ENCODE measurements at places on chromosomes 16 and 17.

- peak; percentile 15 for DNase-seq
Measured at GRCh38 chr16:22225060-22225459, 19.0 kb downstream of the EEF2K start.

GRCh38 chr17:64459284-64459747, 10.4 kb downstream of the MILR1 start:
- DNase-seq = no peak

- DNase-seq = no peak
Measured at GRCh38 chr17:38900978-38901656, 24.3 kb upstream of the LASP1NB start.

GRCh38 chr17:6425407-6425806, 9.5 kb downstream of the AIPL1 start:
- DNase-seq = no peak

- DNase-seq = no peak
Measured at GRCh38 chr17:38657824-38658740, 16.7 kb downstream of the EPOP start.

DNA sequence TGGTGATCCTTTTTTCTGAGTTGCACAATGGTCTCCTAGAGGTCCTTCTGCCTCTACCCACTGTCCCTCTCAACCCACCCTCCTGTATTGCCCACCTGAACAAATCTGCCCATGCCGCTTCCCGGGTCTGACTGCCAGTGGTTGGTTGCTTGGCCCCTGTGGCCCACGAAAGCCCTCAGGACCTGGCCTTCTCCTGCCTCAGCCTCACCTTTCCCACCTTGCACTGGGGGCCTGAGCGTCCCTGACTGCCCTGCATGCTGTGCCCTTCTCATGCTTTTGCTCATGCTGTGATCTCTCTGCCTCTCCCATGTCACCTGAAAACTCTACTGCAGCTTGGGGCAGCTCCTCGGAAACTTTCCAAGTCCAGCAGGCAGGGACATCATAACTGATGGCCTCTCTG, 13.8 kb upstream of the KDM6B start:
- no peak for DNase-seq

GRCh38 chr16:14449790-14450480, 180.1 kb downstream of the PARN start:
- DNase-seq = no peak

GRCh38 chr17:66654106-66654740, 180.7 kb upstream of the CACNG5 start:
- DNase-seq = no peak

DNA sequence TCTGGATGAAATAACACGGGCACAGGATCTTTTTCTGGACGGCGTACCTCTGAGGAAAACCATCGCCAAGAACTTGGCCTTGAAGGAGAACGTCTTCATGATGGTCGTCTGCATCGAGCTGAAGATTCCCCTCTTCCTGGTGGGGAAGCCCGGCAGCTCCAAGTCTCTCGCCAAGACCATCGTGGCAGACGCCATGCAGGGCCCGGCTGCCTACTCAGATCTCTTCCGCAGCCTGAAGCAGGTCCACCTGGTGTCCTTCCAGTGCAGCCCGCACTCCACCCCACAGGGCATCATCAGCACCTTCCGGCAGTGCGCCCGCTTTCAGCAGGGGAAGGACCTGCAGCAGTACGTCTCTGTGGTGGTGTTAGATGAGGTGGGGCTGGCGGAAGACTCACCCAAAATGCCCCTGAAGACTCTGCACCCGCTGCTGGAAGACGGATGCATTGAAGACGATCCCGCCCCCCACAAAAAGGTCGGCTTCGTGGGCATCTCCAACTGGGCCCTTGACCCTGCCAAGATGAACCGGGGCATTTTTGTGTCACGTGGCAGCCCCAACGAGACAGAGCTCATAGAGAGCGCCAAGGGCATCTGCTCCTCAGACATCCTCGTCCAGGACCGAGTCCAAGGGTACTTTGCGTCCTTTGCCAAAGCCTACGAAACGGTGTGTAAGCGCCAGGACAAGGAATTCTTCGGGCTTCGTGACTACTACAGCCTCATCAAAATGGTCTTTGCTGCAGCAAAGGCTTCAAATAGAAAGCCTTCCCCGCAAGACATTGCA, 68.3 kb upstream of the ENDOV start:
- no peak for DNase-seq

GRCh38 chr17:6831661-6832263, at the start of gene TEKT1:
Gene TEKT1 (minus strand): TSS chr17:6831729. CDS start chr17:6830376, 1,353 bp downstream.
- peak; percentile 43 for DNase-seq

DNA sequence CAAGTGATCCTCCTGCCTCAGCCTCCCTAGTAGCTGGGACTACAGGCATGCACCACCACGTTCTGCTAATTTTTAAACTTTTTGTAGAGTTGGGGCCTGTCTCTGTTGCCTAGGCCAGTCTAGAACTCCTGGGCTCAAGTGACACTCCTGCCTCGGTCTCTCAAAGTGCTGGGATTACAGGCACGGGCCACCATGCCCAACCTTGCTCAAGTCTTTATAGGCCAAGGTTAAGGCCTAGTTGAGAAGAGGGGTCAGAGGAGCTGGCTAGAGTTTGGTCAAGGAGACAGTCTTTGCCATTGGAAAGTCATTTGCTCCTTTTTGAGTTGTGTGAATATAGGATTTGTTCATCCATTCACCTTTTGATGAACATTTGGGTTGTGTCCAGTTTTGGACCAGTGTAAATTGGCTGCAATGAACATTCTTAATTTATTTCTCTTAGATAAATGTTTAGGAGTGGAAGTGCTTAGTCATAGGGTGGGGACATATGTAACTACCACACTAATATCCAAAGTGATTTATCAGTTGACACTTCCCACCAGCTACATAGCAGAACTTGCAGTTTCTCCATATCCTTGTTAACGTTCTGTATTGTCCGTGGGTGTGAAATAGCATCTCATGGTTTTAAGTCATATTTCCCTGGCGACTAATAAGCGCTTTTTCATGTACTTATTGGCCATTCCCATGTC, 30.7 kb upstream of the ARHGAP17 start:
- no peak for DNase-seq

DNA sequence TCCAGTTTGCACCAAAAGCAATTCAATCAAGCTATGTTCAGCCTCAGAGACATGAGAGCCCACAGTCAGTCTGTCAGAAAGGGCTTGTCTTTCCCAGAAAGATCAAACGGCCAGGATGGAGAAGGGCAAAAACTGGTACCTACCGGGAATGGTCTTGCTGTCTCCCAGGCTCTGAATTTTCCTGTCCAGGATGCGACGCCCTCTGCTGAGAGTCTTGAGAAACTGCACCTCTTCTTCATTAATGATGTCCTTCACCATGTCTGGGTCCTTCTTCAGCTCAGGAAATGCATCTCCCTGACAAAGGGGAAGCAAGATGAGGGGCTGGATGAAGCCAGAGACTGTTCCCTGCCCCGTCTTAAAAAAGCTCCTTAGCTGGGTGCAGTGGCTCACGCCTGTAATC, 15.8 kb upstream of the EXOSC6 start:
- no peak for DNase-seq

GRCh38 chr16:78353640-78354275, 254.3 kb downstream of the WWOX start:
- no peak for DNase-seq

- DNase-seq = no peak
Measured at GRCh38 chr17:47732399-47733046, 513 bp upstream of the TBX21 start.
